ENCODE measurements at places on chromosomes 3 and 15. TPM values are rescaled to one million over a fixed set of nuclear protein-coding genes. Genes with fewer than 3 reads are reported as not detected.

Gene PIERCE2
- 1.6 TPM for total RNA-seq

Gene IGSF11
- 0.07 TPM for total RNA-seq

Gene CYP8B1
- total RNA-seq, result not detected

Gene CIP2A
- 72.9 TPM for total RNA-seq

Measured in thoracic aorta endothelial cell (primary cell).